ENCODE measurements at places on chromosomes 11 and 22.
A peak's percentile ranks its signal among the peaks of the same experiment; 100 is the strongest.

DNA sequence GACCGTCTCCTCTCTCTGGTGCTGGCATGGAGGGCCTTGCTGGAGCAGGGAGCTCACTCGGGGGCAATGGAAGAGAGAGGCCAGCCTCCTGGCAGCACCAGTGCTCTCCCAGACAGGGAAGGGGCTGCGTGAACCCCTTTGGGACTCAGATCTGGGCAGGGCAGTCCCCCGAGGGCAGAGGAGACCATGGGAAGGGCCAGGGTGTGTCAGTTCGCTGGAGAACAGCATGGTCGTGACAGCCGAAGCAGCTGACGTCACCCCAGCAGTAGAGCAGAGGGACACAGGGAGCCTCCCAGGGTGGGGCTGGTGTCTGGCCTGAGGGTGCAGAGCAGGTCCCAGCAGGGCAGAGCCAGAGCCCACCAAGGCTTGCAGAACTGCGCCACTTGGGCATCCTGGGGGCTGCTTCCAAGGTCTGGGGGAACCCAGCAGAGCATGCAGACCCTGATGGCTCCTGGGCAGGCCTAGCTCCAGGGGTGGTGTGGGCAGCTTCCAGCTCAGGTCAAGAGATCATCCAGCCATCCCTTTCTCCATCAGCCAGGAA lies 71.0 kb upstream of the KCNQ1OT1 start:
- DNase-seq, result no peak

GRCh38 chr11:117381481-117382387 lies 54.1 kb downstream of the CEP164 start:
- no peak for DNase-seq

- no peak for DNase-seq
Measured at GRCh38 chr11:109853156-109853776, 239.9 kb upstream of the ZC3H12C start.

DNA sequence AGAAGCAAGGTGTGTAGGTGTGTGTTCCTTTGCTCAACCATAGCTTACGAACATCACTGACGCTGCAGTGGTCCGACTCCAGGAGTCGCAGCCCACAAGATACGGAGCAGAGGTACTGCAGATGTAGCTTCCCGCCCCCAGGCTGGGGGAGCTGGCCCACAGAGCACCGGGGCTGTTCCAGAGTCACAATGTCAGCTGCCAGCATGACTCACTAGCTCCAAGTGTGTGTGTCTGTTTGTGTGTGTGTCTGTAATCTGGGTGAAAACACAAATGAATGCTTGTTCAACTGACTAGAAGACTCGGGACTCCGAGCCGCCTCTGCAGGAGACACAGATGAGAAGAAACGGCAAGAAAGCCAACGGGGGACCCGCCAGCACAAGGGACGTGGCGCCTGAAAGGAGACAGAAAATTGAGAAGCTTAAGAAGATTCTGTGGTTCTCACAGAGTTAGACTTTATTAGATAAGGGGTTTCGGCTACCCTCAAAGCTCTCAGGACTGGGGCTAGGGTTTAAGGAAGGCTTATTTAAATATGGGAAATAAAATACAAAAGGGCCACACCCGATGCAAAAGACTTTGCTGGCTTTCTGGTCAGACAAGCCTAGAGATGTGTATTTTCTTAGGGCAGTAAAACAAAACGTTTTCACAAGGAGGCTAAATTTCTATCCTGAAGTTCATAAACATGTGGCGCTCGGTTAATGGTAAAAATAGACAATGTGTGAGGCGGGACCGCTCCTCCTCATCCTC lies 10.7 kb downstream of the VSIG10L2 start:
- peak; percentile 47 for DNase-seq

DNA sequence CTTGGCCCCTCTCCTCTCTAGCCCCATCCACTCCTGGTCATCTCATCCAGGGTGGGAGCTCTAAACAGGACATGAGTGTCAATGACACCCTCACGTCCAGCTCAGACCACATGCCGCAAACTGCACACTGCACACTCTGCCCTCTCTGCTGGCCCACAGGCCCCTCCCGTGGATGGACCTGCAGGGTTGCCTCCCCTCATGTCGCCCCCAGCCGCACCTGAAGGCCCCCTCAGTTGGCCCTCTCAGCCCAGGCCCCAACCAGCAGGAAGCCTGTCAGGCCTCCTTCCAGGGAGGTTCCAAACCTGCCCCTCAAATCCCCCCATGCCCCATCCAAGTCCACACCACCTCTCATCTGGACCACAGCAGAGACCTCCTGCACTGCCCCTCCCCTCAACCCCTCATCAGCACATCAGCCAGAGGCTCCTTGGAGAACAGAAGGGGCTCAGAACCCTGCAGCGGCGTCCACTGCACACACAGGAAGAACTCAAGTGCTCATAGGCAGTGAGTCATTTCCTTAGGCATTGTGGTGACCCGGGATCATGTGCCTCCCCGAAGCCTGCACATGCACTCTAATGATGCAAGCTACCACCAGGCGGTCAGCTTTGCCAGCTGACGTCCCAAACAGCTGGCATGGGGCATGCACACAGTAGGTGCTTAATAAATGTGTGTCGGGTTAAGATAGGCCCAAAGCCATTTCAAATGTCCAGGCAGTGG lies 12.9 kb upstream of the CDKN1C start:
- no peak for DNase-seq

- no peak for DNase-seq
Measured at GRCh38 chr22:40401981-40402406, 31.6 kb downstream of the SGSM3 start.

GRCh38 chr11:10916665-10917064 lies 58.8 kb upstream of the ZBED5 start:
- DNase-seq, result no peak

DNA sequence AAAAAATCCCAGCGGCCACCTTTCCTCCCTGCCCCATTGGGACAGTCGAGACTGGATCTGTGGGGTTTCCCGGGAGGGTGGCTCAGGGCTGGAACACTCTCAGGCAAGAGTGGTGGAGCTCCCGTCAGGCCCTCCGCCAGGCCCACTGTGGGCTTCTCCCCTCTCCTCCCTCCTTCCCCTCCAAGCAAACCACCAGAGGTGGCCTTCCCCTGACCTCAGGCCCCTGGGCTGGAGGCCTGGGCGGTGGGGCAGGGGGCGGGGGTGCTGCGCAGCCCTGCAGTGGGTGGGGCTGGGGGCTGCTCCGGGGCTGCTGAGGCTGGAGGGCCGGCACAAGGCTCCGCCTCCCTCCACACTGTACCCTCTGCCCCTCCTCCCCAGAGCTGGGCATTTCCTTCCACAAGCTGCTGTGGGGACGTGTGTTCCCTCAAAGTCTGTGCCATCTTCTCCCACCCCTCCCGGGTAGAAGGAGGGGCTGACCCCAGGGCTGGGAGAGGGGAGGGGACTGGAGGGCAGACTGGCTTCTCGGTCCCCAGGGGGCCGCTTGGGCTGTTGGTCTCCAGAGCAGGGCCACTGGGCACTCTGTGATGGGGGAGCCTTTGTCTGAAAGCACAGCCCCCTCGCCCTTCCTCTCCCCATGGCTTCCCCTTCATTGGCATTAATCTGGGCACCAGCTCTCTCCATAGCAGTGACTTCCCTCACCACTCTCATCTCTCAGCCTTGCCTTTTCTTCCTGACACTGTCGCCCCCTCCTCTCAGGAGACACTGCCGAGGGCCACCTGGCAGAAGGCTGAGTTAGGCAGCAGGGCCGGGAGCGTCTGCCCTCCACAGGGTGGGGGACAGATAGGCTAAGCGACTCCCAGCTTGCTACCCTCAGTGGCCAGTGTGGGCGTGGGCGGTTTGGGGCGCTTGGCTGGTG lies 7.1 kb downstream of the RCOR2 start:
- DNase-seq, result no peak

GRCh38 chr22:48237466-48238283 lies 1475.2 kb downstream of the TBC1D22A start:
- no peak for DNase-seq

DNA sequence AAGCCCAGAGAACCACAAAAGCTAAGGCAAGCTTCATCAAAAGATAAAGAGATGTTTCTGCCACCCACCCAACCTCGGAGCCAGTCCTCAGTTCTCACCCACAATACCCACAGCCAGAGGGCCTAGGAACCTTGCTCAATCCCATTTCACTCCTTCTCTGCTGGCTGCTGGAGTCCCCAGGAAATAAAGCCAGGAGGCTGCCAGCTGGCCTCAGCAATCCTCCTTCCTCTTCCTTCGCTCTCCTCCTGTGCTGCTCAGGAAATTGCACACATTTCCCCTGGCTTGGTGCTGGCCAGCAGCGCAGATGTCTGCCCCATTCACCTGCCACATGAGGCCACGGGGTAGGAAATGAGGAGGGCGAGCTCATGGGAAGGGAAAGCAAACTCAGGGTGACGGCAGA lies 91.8 kb upstream of the LDLRAD3 start:
- DNase-seq, result no peak

DNA sequence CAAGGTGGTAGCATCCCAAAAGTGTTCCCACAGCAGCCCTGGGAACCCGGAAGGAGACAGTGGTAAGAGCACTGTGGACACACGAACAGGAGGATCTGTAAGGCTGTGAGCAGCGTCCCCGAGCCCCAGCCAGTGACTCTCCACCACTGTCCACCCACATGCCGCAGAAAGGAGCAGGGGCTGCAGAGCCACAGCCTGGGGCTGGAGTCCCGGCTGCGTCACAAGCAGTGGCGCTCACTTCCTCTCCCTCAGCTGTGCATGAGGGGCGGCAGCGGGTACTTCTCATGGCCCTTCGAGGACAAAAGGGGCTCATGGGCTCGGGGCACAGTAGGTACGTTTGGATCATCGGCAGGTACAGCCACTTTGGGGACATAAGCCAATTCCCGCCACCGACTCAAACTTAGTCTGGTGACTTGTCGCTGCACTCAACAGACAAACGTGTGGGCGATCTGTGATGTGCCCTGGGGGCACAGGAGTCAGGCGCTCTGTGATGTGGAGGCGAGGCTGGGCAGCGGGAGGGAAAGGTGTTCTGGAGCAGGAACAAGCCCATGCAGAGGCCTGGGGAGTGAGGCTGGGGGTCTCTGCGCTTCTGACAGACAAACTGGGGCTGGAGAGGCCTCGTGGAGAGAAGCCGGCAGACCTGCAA lies 68.5 kb downstream of the SCUBE1 start:
- DNase-seq, result no peak

DNA sequence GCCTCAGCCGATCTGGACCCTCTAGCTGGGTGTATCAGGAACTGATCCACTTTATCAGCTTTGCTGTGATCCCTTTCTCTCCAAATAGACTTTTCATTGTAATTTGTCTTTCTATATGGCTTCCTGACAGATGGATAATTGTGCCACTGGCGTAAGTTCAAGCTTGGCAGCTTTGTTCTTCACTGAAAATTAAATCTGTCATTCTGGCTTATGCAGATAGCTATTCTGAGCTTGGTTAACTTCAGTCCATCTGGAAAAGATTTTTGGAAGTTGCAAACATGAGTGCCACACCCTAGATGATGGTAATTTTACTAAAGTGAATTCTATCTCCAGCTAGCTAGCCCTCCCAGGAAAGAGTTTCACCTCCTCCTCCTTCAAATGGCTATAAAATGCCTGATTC lies 8.1 kb downstream of the OR5A2 start:
- no peak for DNase-seq

- DNase-seq, result no peak
Measured at GRCh38 chr11:44176546-44177213, 81.2 kb downstream of the EXT2 start.

DNA sequence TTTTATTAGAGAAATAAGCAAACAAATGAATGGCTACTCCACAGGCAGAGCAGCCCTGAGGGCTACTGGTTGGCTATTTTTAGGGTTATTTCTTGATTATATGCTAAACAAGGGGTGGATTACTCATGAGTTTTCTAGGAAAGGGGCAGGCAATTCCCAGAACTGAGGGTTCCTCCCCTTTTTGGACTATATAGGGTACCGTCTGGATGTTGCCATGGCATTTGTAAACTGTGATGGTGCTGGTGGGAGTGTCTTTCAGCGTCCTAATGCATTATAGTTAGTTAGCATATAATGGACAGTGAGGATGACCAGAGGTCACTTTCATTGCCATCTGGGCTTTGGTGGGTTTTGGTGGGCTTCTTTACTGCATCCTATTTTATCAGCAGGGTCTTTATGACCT lies 19.2 kb downstream of the SLC22A6 start:
- no peak for DNase-seq

DNA sequence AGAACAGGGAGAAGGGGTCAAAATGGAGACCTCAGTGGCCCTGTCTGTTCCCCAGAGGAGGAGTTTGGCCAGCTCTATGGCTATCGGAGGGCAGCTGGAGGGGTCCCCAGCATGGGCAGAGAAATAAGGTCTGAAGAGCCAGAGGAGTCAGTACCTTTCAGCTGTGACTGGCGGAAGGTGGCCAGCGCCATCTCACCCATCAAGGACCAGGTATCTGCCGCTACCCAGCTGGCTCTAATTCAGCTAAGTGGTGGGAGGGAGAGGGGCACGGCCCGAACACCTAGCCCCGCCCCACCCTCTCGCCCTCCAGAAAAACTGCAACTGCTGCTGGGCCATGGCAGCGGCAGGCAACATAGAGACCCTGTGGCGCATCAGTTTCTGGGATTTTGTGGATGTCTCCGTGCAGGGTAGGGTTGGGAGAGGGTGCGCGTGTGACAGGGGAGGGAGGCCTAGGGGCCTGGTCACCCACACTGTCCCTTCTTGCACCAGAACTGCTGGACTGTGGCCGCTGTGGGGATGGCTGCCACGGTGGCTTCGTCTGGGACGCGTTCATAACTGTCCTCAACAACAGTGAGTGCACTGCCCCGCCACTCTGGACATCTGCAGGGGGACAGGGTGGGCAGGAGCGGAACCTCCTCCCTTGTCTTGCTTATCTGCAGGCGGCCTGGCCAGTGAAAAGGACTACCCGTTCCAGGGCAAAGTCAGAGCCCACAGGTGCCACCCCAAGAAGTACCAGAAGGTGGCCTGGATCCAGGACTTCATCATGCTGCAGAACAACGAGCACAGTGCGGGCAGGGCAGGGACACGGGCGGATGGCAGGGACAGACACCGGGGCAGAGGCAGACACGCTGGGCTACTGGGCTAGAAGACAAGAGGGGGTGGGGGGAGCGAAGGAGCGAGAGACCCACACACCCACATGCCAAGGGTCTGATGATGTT lies 2.8 kb downstream of the CTSW start:
- DNase-seq, result no peak

DNA sequence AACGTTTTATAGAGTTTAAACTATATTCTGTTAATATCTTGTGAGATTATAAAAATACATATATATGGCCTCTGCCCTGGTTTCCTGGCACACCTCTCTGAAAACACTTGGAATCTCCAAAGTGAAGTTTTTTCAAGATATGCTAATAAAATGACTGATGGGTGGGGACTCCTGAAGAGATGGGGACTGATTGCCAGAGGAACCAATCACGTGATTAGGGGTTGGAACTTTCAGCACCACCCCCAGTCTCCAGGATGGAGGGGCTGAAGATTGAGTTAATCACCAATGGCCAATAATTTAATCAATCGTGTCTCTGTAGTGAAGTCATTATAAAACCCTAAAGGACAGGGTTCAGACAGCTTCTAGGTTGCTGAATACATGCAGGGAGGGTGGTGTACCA lies 37.4 kb downstream of the C11orf71 start:
- no peak for DNase-seq

- peak; percentile 76 for DNase-seq
Measured at GRCh38 chr11:77525455-77526091, 51.7 kb upstream of the PAK1 start.

DNA sequence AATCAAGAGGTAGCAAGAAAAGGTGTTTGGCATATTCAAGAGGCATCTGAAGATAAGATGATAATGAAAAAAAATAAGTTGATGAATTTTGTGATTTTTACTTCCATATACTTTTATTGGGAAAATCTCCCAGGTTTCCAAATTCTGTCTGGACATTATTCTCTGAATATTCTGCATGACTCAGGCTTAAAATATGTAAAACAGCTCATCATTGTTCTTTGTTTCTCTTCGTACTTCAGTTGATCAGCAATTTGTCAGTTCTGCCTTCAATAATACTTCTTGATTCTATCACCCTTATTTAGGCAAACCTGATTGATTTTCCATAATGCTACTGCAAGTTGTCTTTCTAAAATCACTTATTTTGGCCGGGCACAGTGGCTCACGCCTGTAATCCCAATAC lies 30.2 kb downstream of the GTF2H1 start:
- no peak for DNase-seq

Measured in putamen (tissue), 1 donor.